Skeletal muscle cell (primary cell): ENCODE measurements at places on chromosomes 11 and 22.

- no peak for DNase-seq
These were observed 628 bp downstream of the LRP4 start for GRCh38 chr11:46917762-46918082.

GRCh38 chr11:33651990-33652389 is 48.6 kb downstream of the C11orf91 start:
- DNase-seq: no peak

DNA sequence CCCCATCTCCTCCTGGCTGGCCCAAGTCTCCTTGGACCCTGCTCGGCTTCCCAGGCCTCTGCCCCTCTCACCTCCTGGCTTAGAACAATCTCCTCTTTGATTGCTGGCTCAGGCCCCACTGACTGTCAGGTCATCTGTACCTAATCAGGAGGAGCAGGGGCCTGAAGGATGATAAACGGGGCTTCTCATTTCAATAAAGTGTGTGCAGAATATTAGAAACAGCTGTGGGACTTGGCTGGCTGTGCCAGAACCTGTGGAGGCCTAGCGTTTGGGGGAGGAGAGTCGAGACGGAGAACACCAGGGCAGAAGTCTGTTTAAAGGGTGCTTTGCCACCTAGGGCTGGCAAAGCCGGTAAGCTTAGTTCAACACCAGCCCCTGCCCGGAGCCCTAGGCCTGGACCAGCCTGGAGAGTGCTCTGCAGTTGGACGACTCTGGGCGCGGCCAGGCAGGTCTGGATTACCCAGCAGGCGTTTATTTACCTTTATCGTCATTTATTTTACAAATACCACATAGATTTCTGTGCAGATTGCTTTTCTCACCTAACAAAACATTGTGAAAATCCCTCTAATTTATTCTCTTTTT is 10.1 kb upstream of the VSIG10L2 start:
- no peak for DNase-seq

- no peak for DNase-seq
These were observed 5.8 kb downstream of the ARL14EP start for GRCh38 chr11:30328681-30329080.

GRCh38 chr11:14273895-14274294 is 85.1 kb downstream of the RRAS2 start:
- DNase-seq: peak; percentile 5

DNA sequence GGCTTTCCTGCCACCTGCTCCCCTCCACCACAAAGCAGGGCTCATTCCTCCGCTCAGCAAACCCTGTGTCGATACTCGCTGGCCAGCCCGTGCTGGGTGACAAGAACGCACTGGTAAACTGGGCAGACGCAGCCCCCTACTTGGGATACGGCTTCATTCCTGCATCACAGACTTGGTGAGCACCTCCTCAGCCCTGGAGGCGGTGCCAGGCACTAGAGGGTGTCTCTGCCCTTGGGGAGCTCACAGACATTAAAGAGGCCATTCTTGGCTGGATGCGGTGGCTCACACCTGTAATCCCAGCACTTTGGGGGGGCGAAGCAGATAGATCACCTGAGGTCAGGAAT is 6.0 kb downstream of the ZDHHC24 start:
- no peak for DNase-seq
